ENCODE measurements at places on chromosomes 2 and 18. TPM values are rescaled to one million over a fixed set of nuclear protein-coding genes. Genes with fewer than 3 reads are reported as not detected.

Gene GNAL
- total RNA-seq = 0.11 TPM

Gene CNOT11
- 46.8 TPM for total RNA-seq

Gene MITD1
- 14.6 TPM for total RNA-seq

Gene MCEE
- total RNA-seq = 8.0 TPM

Gene LRP1B
- total RNA-seq = not detected

Gene LBX2
- total RNA-seq = not detected

Gene RNPEPL1
- total RNA-seq = 78.8 TPM

Gene KHK
- total RNA-seq = 4.7 TPM

Gene DSG1
- total RNA-seq = not detected

Gene DSC1
- total RNA-seq = 1.7 TPM

Gene TEKT4
- total RNA-seq = not detected

Measured in CD4-positive, alpha-beta T cell (primary cell).